ENCODE measurements at places on chromosomes 2 and 18.
A peak's percentile ranks its signal among the peaks of the same experiment; 100 is the strongest.

GRCh38 chr2:48946449-48947048 lies 191.0 kb upstream of the LHCGR start:
- no peak overlapping the region for H3K4me3 ChIP-seq
- no peaks in the 10 kb centered on the region for H3K27me3 ChIP-seq
- H3K36me3 ChIP-seq = no peaks in the 10 kb centered on the region
- peak; percentile 38 for DNase-seq
- H3K4me1 ChIP-seq = no peaks in the 10 kb centered on the region

GRCh38 chr2:186544255-186544675 lies 45.6 kb upstream of the ITGAV start:
- no peak overlapping the region for H3K27ac ChIP-seq
- H3K4me3 ChIP-seq = no peak overlapping the region
- H3K27me3 ChIP-seq = no peaks in the 10 kb centered on the region
- H3K4me1 ChIP-seq = peaks cover 5% of the 10 kb centered on the region

DNA sequence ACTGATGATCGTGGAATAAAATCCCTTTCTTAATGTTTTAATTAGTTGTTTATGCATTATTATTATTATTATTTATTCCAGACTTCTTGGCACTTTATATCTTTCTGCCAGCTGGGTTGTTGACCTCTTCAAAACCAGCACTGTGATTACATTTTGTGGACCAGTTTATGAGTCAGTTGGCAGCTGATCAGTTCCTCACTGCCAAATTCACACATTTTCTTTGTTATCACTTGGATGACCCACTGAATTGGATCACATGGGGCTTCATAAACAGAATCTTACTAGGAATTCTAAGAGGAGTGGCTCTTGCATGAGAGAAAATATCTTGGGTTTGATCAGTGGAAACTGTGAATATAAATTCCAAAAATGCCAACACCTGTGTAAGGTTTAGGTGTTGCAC lies 321.8 kb upstream of the SPRED2 start:
- no peaks in the 10 kb centered on the region for H3K27me3 ChIP-seq
- no peak overlapping the region for H3K4me3 ChIP-seq
- no peak for DNase-seq
- peaks cover 3% of the 10 kb centered on the region for H3K36me3 ChIP-seq

- H3K36me3 ChIP-seq = no peaks in the 10 kb centered on the region
- no peak overlapping the region for H3K27ac ChIP-seq
- no peak for DNase-seq
- H3K4me3 ChIP-seq = peak overlapping the region; percentile 51
- no peaks in the 10 kb centered on the region for H3K4me1 ChIP-seq
Measured at GRCh38 chr2:26691881-26692278, 642 bp upstream of the KCNK3 start.

DNA sequence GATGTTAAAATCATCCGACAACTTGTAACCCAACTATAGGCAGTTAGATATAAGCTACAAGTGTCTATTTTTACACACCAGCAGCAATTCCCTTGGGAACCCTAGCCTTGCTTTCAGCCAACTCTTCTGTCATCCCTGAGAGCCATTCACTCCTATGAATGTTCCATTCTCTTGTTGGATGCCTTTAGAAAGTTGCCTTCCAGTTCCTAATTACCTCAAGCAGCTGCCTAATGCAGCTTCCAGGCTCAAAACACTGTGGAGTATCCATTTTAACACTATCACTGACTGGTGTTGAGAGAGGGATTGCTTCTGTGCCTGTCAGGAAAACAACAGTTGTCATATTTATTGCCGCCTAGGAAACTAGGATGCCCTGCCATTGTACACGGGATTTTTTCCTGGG lies 402.0 kb upstream of the ACVR2A start:
- H3K27ac ChIP-seq = no peak overlapping the region
- H3K4me3 ChIP-seq = no peak overlapping the region

DNA sequence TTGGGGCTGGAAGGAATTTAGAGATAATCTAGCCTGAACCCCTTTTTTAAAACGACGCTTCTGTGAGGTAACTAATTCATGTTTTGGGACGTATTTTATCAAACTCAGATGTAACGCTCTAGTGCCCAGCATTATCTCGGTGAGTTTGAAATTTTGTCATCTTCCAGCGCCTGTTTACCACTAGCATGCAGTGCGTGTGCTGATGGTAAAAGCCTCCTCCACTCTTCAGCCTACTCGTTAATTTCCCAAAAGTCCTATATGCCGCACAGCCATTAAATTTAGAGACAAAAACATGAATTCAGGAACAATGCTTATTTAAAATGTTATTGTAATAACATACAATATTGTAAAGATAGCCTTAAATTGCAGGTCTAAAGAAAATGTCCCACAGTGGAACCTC lies 2.8 kb downstream of the ZCCHC2 start:
- no peak for DNase-seq
- H3K4me3 ChIP-seq = peak overlapping the region; percentile 72

GRCh38 chr2:136023416-136023815 lies 38.0 kb upstream of the DARS1 start:
- no peak for DNase-seq
- no peaks in the 10 kb centered on the region for H3K4me1 ChIP-seq
- H3K4me3 ChIP-seq = no peak overlapping the region
- no peaks in the 10 kb centered on the region for H3K27me3 ChIP-seq
- no peak overlapping the region for H3K27ac ChIP-seq

- peaks cover 12% of the 10 kb centered on the region for H3K36me3 ChIP-seq
- H3K4me3 ChIP-seq = no peak overlapping the region
- no peaks in the 10 kb centered on the region for H3K4me1 ChIP-seq
- DNase-seq = no peak
- H3K27me3 ChIP-seq = no peaks in the 10 kb centered on the region
Measured at GRCh38 chr2:32760628-32761027, 132.8 kb downstream of the TTC27 start.

- no peaks in the 10 kb centered on the region for H3K36me3 ChIP-seq
- no peak overlapping the region for H3K27ac ChIP-seq
- no peak overlapping the region for H3K4me3 ChIP-seq
- no peaks in the 10 kb centered on the region for H3K4me1 ChIP-seq
- DNase-seq = no peak
- H3K27me3 ChIP-seq = no peaks in the 10 kb centered on the region
Measured at GRCh38 chr18:923144-923866, 18.6 kb downstream of the ADCYAP1 start.

DNA sequence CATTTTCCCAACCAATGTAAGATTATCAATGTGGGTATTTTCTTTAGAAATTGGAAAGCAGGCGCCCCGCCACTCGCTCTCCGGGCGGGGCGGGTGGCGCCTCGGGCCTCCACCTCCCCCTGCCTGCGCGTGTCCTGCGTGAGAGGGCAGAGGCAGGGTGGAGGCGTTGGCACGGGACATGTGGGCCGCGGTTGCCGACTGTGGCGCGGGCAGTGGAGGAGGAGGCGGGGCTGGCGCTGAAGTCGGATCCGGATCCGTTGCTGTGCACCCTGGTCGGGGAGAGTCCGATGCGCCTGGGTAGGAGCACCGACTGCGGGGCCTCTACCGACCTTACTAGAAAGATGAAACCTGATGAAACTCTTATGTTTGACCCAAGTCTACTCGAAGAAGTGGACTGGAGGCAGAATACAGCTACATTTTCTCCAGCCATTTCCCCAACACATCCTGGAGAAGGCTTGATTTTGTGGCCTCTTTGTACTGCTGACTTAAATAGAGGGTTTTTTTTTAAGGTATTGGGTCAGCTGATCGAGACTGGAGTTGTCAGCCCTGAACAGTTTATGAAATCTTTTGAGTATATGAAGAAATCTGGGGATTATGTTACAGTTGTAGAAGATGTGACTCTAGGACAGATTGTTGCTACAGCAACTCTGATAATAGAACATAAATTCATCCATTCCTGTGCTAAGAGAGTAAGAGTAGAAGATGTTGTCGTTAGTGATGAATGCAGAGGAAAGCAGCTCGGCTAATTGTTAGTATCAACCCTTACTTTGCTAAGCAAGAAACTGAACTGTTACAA lies 37.9 kb downstream of the PMS1 start:
- peaks cover 16% of the 10 kb centered on the region for H3K36me3 ChIP-seq
- no peak for DNase-seq
- no peak overlapping the region for H3K4me3 ChIP-seq
- no peaks in the 10 kb centered on the region for H3K27me3 ChIP-seq

DNA sequence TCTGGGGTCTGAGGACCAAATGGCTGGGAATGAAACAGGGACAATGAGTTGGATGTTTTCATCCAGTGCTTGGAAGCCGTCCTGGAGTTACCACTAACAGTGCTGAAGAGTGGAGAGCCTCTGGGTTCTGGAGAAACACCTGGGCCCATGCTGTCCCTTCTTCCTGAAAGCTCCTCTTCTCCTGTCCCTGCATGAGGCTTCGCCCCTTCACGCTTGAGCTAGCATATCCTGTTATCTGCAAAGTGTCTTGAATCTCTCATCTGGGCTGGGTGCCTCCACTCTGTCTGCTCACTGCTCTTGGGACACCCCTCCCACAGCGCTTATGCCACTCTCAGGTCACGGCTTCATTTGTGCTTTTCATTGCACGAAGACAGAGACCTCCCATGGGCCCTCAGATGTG lies 154.5 kb downstream of the MYCN start:
- H3K4me3 ChIP-seq = no peak overlapping the region
- H3K36me3 ChIP-seq = no peaks in the 10 kb centered on the region
- H3K27ac ChIP-seq = no peak overlapping the region
- peaks cover 2% of the 10 kb centered on the region for H3K4me1 ChIP-seq

DNA sequence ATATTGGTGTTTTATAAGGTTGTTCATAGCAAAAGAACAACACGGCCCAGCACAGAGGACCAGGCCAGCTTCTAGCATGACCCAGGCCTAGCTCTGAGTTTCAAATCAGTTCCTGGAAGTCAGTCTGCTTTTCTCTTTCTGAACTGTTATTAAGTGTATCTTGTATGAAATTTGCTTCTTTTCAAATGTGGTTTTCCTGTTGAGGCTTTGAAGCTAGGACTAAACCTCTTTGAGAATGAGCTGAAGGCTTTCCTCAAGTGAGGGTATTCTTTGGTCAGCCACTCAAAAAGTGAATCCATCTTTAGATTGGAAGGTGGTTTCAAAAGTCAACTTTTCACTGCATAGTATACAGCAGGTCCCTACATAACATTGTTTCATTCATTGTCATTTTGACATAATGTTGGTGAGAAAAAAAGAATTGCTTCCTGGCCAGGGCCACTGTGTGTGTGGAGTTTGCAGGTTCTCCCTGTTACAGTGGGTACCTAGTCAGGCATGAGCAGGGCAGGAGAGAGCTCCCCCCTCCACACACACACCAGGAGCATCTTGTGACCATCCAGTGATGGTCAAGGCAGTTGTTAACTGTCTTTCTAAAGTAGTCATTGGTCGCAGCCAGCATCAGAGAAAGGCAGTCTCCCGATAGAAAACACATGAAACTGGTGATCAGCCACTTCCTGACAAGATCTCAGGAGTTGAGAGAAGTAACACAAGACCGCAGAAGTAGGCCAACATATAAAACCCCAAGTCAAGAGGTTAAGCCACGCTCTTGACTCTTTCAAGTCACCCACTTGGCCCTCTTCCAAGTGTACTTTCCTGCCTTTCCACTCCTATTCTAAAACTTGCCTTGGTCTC lies 6.7 kb upstream of the ACAA2 start:
- peak overlapping the region; percentile 27 for H3K27ac ChIP-seq
- no peak overlapping the region for H3K4me3 ChIP-seq
- no peaks in the 10 kb centered on the region for H3K4me1 ChIP-seq

GRCh38 chr2:32246911-32247310 lies 17.8 kb downstream of the NLRC4 start:
- H3K4me1 ChIP-seq = no peaks in the 10 kb centered on the region
- no peak overlapping the region for H3K27ac ChIP-seq
- DNase-seq = no peak
- H3K36me3 ChIP-seq = no peaks in the 10 kb centered on the region
- no peaks in the 10 kb centered on the region for H3K27me3 ChIP-seq
- H3K4me3 ChIP-seq = no peak overlapping the region

- H3K27ac ChIP-seq = no peak overlapping the region
- DNase-seq = no peak
- H3K4me1 ChIP-seq = no peaks in the 10 kb centered on the region
- H3K4me3 ChIP-seq = no peak overlapping the region
- peaks cover 17% of the 10 kb centered on the region for H3K36me3 ChIP-seq
Measured at GRCh38 chr2:69466728-69467127, 29.5 kb upstream of the NFU1 start.
